ENCODE measurements at places on chromosomes 6 and 20.

DNA sequence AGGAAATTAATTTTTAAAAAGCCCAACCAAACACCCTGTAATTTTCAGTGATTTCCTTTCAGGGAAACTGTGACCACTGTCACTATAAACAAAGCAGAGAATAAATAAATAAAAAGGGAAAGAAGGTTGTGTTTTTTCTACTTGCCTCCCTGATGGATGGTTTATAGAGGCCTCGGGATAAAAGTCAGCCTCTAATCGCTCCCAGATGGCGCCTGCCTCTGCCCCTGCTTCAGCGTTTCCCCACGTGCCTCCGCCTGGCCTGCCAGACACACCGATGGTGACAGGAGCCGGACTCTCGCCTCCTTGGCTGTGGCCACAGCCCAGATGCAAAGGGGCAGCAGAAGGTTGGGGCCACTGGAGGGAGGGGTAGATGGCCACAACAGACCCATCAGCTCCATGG is 327.7 kb downstream of the CDC5L start:
- H3K27ac ChIP-seq, result no peak overlapping the region
- H3K36me3 ChIP-seq, result no peaks in the 10 kb centered on the region
- no peak overlapping the region for H3K4me3 ChIP-seq
- no peaks in the 10 kb centered on the region for H3K27me3 ChIP-seq
- no peak for DNase-seq
- peaks cover 1% of the 10 kb centered on the region for H3K4me1 ChIP-seq

DNA sequence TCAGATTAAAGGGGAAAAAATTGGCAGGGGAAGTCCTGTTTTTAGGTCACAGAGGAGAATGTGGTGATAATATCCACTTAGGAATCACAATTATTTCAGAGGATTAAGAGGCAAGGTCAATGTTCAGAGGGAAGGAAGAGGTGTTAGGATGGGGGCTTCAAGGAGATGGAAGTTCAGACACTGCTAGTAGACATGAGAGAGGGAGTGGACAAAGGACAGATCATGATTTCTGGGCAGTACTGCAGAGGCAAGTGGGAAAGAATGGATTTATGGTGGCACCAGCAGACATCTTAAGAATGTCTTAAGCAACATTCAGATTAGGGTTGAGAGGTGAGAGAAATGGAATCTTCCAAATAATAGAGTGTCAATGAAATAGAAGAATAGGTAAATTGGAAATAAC is 9.9 kb downstream of the PCSK2 start:
- no peak for DNase-seq
- no peaks in the 10 kb centered on the region for H3K27me3 ChIP-seq
- no peak overlapping the region for H3K27ac ChIP-seq

DNA sequence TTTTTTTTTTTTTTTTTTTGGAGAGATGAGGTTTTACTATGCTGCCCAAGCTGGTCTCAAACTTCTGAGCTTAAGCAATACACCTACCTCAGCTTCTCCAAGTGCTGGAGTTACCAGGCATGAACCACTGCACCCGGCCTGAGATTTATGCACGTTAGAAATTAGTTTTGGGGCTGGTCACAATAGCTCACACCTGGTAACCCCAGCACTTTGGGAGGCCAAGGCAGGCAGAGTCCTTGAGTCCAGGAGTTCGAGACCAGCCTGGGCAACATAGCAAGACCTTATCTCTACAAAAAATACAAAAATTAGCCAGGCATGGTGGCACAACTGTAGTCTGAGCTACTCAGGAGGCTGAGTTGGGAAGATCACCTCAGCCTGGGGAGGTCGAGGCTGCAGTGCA is 51.9 kb downstream of the CD24 start:
- no peak for DNase-seq
- no peaks in the 10 kb centered on the region for H3K36me3 ChIP-seq
- no peak overlapping the region for H3K4me3 ChIP-seq
- H3K27ac ChIP-seq, result no peak overlapping the region

DNA sequence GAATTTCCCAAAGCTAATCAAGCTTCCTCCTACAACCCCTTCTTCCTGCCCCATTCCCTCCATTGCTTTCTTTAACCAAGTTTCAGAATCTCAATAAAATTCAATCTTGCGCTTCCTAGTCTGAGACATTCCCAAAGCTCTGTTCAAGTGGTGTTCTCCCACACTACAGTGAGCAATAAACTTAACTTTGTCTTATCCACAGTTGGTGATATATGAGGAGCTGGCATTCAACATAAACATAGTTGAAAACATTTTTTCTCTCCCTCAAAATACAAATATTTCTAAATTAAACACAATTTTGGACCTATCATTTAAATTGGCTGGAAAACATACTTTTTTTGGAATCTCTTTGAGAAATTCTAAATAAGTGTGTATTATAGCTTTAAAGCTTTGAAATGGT is 129.7 kb upstream of the HMGCLL1 start:
- DNase-seq, result no peak
- no peaks in the 10 kb centered on the region for H3K36me3 ChIP-seq
- no peak overlapping the region for H3K27ac ChIP-seq
- no peaks in the 10 kb centered on the region for H3K27me3 ChIP-seq
- H3K4me3 ChIP-seq, result no peak overlapping the region

GRCh38 chr20:36848677-36849076 is 27.3 kb upstream of the TLDC2 start:
- H3K4me1 ChIP-seq, result no peaks in the 10 kb centered on the region
- no peak overlapping the region for H3K4me3 ChIP-seq
- H3K27me3 ChIP-seq, result no peaks in the 10 kb centered on the region
- peaks cover 2% of the 10 kb centered on the region for H3K36me3 ChIP-seq

- H3K4me3 ChIP-seq, result no peak overlapping the region
- no peaks in the 10 kb centered on the region for H3K36me3 ChIP-seq
- no peak overlapping the region for H3K27ac ChIP-seq
- no peak for DNase-seq
Measured at GRCh38 chr6:154289818-154290508, 66.6 kb downstream of the IPCEF1 start.

- H3K27ac ChIP-seq, result no peak overlapping the region
- no peaks in the 10 kb centered on the region for H3K36me3 ChIP-seq
- DNase-seq, result no peak
Measured at GRCh38 chr6:167842457-167842856, 15.7 kb downstream of the AFDN start.

DNA sequence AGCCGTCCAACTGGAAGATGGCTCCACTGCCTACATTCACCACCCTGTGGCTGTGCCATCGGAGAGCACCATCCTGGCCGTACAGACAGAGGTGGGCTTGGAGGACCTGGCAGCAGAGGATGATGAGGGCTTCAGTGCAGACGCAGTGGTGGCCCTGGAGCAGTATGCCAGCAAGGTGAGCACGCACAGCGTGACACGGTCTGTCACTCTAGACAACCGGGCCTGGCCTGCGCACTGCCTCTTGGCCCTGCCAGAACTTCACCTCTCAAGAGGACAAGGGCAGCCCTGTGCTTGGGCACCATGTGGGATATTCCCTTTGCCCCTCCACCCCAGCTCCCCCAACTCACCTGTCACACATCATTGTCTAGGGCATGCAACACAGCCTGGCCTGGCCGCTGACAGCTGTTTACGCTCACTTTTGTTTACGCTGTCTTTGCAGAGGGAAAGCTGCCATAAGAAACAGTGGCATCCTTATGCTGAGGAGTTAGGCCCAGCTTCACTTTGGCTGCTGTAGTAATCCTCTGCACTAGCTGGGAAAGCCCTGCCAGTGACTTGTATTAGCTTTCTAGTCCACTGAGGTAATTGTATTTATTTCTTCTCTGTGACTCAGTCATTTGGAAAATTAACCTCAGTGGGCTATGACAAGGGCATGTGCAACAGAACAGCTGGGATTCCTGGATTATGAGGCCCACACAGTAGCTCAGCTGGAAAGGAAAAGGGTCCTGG is 9.8 kb upstream of the DEF6 start:
- H3K36me3 ChIP-seq, result peaks cover 19% of the 10 kb centered on the region
- no peak for DNase-seq
- no peak overlapping the region for H3K4me3 ChIP-seq
- H3K27me3 ChIP-seq, result no peaks in the 10 kb centered on the region

- DNase-seq, result no peak
- H3K27me3 ChIP-seq, result no peaks in the 10 kb centered on the region
- H3K36me3 ChIP-seq, result no peaks in the 10 kb centered on the region
- H3K4me3 ChIP-seq, result no peak overlapping the region
- H3K4me1 ChIP-seq, result no peaks in the 10 kb centered on the region
- H3K27ac ChIP-seq, result no peak overlapping the region
Measured at GRCh38 chr6:87366072-87366827, 21.6 kb downstream of the C6orf163 start.

DNA sequence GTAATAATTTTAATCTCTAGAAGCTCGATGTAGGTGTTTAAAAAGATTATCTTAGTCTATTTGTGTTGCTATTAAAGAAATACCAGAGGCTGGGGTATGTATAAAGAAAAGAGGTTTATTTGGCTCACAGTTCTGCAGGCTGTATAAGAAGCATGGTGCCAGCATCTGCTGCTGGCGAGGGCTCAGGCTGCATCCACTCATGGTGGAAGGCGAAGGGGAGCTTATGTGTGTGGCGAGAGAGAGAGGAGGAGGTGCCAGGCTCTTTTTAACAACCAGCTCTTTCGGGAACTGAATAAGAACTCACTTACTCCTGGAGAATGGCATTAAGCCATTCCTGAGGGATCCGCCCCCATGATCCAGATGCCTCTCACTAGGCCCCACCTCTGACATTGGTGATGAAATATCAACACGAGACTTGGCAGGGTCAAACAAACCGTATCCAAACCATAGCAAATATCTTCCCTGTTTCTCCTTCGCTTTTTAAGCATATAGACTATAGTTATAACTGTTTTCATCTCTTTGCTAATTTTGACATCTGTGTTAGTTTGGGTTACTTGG is 24.5 kb downstream of the CHMP4B start:
- no peak for DNase-seq
- H3K4me1 ChIP-seq, result no peaks in the 10 kb centered on the region
- H3K27me3 ChIP-seq, result no peaks in the 10 kb centered on the region
- no peak overlapping the region for H3K4me3 ChIP-seq

DNA sequence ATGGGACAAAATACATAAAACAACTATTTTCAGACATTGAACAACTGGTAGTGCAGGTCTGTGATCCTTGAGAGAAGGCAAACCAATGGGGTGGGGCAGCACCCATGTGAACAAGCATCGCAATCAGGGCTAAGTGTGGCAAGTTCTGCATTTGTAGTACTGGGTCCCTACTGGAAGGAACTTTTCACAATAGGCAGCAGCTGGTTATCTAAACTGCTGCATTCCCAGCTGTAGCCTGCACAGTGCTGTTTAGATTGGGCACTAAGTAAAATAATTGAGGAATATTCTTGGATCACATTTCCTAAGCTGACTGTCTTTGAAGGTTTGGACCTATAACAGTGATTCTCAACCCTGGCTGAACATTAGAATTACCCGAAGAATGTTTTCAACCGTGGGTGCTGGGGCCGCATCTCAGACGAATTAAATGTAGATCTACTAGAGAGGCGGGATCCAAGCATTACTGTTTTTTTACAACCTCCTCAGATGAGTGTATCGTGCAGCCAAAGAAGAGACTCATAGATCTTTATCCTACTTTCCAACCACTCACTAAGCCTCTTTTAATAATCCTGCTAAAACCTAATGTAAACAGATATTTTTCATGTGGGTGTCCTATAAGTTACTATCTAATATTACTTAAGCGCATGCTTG is 12.4 kb upstream of the MAP3K4 start:
- H3K4me3 ChIP-seq, result no peak overlapping the region
- no peaks in the 10 kb centered on the region for H3K27me3 ChIP-seq
- no peaks in the 10 kb centered on the region for H3K36me3 ChIP-seq
- DNase-seq, result no peak
- H3K27ac ChIP-seq, result no peak overlapping the region

DNA sequence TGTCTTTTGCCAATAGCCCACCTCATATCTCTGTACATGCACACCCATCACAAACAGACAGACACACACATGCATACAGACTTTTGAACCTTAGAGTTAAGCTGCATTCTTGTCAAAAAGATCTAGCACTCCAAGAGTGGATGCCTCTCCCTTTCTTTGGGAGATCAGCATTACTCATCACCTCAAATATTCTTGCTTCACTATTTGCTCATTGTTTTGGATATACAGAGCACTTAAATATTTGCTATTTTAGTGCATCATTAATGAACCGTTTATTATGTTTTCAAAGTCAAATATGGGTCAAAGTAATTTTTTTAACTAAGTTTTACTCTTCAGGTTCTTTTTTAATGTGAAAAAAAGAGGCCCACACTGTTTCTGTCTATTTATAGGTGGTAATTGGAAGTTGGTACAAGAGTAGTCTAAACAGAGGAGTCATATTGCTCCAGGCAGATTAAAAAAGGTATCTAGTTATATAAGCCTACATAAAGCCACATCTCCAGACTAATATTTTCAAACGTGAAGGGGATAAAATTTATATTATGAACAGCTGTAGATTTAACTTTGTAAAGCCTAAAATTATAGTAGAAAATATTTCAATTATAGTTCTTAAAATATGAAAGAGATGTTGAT is 102.6 kb downstream of the FLRT3 start:
- DNase-seq, result no peak
- H3K4me3 ChIP-seq, result no peak overlapping the region
- H3K36me3 ChIP-seq, result no peaks in the 10 kb centered on the region
- no peaks in the 10 kb centered on the region for H3K4me1 ChIP-seq
- H3K27me3 ChIP-seq, result no peaks in the 10 kb centered on the region

DNA sequence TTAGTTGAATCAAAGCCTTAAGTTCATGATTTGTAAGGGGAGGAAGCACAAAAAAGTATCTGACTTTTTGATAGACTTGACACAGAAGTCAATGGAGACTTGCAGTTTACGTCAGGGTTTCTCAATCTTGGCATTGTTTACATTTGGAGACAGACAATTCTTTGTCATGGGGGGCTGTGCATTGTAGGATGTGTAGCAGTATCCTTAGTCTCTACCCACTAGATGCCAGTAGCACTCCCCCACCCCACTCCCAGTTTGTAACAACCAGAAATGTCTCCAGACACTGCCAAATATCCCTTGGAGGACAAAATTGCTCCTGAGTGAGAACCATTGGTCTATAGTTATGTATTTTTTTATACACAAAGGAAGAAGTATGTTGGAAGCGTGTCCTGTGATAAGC is 434.1 kb downstream of the RFPL4B start:
- no peaks in the 10 kb centered on the region for H3K4me1 ChIP-seq
- DNase-seq, result no peak
- H3K4me3 ChIP-seq, result no peak overlapping the region
